ENCODE measurements at places on chromosomes 3 and 15. TPM values are rescaled to one million over a fixed set of nuclear protein-coding genes. Genes with fewer than 3 reads are reported as not detected.

DNA sequence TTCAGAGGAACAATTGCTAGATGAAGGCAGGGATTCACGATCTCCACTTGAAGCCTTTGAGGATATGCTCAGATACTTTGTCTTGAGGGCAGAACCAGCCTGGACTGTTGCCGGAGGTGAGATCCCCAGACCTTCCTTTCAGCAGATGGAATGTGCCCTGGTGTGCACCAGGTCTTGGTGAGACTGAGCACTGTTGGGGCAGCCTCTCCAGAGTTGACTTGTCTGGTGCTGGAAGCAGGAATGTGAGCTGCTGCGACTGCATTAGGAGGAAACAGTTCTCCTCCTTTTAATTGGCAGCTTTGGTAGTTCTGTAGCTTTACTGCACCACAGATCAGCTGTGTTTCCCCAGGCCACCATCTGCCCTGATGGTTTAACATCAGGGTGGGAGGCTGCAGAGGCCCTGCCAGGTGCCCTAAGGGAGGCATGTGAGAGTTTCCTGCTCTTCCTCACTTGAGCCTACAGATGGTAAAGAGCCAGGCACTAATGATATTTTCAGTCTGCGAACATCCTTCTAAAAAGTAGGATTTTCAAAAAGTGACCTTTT lies 58.5 kb downstream of the CTDSPL start:
- no peak for DNase-seq

- no peak for DNase-seq
These were observed 73.8 kb upstream of the ZBED2 start for GRCh38 chr3:111668888-111669488.

GRCh38 chr3:108079877-108080276 lies 11.0 kb downstream of the CD47 start:
- no peak for DNase-seq

GRCh38 chr15:77966540-77967234 lies 110.8 kb downstream of the TBC1D2B start:
- no peak for DNase-seq

The KY gene
- total RNA-seq: 16.7 TPM

DNA sequence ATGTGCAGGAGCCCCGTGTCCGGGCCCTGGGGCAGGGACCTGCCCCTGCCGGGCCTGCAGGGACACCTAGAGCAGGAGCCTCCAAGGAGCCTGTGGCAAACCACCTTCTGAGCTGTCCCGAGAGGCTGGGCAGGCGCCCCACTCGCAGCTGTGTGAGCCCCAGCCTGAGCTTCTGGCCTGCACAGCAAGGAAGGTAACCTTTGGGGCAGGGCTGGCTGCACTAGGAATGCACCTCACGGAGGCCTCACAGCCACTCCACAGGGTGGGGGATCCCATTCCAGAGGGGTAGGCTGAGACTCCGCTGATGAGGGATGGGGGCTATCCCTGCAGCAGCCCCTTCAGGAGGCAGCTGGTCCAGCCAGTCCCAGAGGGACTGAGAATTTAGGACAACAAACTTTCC lies 68.1 kb downstream of the DNAJB8 start:
- no peak for DNase-seq

GRCh38 chr3:13318626-13319470 lies 101.3 kb downstream of the NUP210 start:
- DNase-seq: no peak

DNA sequence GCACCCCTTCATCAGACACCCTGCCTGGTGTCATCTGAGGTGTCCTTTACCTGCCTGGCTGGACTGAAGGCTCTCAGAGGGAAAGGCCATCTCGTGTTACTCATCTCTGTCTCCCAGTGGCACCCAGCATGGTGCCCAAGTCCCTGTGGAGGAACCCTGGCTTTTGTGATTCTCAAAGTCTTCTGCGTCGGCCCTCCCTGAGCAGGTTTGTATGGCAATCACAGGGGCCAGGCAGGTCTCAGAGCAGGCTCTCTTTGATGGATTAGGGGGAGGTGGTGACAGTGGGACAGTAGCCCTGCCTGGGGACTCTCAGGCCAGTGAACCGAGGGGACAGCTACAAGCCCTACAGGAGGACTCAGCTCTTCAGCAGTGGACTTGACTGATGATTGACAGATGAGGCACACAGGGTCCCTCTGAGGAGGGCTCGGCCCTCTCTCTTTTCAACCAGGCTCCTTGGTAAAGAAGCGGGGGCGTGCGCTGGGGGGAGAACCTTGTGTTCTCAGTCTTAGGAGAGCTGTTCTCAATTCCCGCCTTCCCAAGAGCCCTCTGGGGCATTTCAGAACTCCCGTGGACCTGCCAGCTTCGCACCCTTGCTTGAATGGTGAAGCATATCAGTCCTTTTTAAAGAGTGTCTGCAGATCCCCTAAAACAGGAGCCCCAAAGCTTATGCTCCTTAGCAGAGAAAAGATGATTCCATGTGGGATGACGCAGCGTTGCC lies 108.3 kb downstream of the VGLL4 start:
- DNase-seq: no peak

DNA sequence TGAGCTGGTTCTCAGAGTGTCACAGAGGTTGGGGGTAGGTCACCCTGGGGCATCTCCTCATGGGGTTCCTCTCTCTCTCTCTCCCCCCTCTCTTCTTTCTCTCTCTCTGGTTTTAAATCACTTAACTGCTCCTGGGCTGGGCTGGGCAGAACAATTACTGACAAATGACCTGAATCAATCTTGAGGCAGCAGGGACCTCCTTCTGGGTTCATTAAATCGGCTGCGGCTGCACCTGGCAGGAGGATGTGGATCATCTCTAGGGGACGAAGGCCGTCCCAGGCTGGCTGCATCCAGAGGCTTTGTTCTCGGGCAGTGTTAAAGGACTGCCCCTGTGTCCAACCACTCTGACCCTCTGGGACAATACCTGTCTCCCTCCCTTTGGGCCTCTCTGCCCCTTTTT lies 143.1 kb downstream of the TLE3 start:
- DNase-seq: no peak

The HYAL1 gene
- 70.1 TPM for total RNA-seq
